ENCODE measurements at places on chromosomes 12 and 14. TPM values are rescaled to one million over a fixed set of nuclear protein-coding genes. Genes with fewer than 3 reads are reported as not detected.
A peak's percentile ranks its signal among the peaks of the same experiment; 100 is the strongest.

DNA sequence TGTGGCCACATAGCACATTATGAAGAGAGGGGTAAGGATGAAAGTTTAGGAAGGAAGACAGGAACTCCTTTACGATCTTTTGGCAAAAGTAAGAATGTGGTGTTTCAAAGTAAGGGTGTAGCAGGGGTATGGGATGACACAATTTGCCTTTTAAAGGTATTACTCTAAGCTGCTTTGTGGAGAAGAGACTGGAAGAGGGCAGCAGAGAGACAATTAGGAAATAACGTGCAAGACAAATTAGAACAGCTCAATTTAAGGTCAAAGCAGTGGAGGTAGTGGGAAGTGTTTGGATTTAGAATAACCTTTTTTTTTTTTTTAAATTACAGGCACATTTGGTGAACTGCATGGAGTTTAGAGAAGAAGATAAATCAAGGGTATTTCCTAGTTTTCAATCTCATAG is 342.6 kb downstream of the NOVA1 start:
- no peak for DNase-seq

The NTN4 gene
- total RNA-seq, result 0.08 TPM

The TPH2 gene
- not detected for total RNA-seq

GRCh38 chr14:61042220-61042619 is 61.2 kb downstream of the SLC38A6 start:
- no peak for DNase-seq

DNA sequence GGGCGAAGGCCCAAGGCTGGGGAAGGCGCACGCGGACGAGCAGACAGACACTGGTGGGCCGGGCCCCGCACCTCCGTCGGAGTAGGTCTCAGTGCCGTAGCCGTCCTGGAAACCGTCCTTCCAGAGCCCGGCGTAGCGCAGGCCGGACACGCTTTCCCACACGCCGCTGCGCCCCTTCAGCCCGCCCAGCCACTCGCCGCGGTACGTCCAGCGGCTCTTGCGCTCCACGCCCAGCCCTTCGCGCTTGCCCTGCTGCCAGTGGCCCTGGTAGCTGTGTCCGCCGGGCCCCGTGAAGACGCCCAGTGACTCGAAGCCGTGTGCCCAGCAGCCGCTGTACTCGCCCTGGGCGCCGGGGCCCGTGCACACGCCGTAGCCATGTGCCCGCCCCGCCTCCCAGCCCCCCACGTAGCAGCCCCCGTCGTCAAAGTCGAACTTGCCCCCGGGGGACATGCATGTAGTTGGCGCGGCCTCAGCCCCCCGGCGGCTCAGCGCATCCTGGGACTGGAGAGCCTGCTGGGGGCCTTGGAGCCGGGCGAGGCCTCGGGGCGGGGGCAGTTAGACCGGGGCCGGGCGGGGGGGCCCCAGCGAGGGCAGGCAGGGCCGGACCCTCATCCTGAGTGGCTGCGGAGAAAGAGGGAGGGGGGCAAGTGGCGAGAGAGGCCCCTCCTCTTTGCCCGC is 1.4 kb downstream of the JPH4 start:
- DNase-seq, result peak; percentile 40

The CLEC4D gene
- total RNA-seq, result not detected

GRCh38 chr12:10392394-10392930 is 2.6 kb upstream of the KLRK1 start:
- no peak for DNase-seq

GRCh38 chr12:105334001-105334400 is 3.5 kb downstream of the C12orf75 start:
- DNase-seq, result no peak

DNA sequence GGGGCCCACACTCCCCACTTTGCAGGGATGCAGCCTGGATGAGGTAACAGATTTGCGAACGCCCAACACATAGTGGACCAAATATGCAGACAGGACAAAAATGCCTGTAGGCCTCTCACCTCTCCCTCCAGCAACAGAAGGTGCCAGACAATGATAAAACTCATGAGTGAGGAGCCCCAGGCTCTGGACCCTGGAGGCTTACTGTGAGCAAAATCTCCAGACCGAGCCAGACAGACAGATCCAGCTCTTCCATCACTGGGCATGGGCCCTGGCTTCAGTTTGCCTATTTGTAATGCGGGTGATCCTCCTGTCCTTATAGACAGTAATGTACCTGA is 42.3 kb downstream of the IRF2BPL start:
- no peak for DNase-seq

The CAPS2 gene
- total RNA-seq, result 9.9 TPM

The HOXC6 gene
- not detected for total RNA-seq

The SPIC gene
- not detected for total RNA-seq

- peak; percentile 70 for DNase-seq
Measured at GRCh38 chr12:104457746-104458693, 1.3 kb downstream of the CHST11 start.

The SOAT2 gene
- total RNA-seq, result 10.4 TPM
